ENCODE measurements at places on chromosomes 12 and 14.

DNA sequence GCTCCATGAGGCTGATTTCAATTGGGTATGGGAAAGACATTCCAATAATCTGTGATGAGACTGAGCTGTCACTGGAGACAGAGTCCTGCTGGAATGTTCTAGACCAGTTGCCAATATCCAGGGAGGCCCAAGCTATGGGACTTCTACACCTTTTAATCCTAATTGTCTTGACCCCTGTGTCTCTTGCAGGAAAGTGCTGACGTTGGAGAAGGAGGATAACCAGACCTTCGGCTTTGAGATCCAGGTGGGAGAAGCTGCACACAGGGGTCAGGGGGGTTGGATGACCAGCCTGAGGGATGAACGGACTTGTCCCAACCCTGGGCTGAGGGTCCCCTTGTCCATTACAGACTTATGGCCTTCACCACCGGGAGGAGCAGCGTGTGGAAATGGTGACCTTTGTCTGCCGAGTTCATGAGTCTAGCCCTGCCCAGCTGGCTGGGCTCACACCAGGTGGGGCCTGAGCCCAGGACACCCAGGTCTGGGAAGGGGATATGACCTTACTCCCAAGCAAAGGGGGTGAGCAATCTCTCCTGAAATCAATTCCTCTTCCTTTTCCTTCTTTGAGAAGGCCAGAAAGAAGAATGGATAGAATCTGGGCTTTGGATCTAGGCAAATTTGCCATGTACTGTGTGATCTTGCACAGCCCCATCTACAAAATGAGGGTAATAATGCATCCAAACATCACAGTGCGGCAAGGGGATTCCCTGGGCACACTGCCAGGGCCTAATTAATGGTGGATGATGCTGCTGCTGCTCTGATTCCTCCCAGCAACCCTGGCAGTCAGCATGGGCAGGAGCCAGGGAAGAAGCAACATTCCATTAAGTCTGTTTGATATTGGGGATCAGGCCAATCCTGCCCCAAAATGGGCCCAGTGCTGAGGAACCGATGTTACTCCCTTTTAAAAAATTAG is 4.2 kb downstream of the TAMALIN start:
- no peak for DNase-seq

- no peak for DNase-seq
These were observed 17.0 kb downstream of the NPC2 start for GRCh38 chr14:74476107-74476506.

DNA sequence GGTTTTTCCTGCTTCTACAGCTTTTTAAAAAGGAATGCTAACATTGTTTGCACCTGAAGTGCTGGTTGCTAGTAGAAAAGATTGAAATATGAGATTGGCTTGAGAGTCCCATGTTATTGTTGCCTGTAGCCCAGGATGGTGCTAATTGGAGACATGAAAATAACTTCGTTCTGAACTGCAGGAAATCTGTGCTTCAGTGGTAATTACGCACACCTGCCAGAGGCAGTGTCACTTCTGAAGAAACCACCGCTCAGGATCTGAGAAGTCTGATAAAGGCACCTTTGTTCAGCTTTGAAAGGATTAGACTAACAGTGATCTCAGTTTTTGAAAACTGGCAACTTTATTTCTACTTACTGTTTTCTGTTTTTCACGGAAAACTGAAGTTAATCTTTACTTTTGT is 15.5 kb upstream of the ATP6V0A2 start:
- DNase-seq, result no peak

- no peak for DNase-seq
These were observed 1.8 kb downstream of the GALNT9 start for GRCh38 chr12:132327336-132328171.

DNA sequence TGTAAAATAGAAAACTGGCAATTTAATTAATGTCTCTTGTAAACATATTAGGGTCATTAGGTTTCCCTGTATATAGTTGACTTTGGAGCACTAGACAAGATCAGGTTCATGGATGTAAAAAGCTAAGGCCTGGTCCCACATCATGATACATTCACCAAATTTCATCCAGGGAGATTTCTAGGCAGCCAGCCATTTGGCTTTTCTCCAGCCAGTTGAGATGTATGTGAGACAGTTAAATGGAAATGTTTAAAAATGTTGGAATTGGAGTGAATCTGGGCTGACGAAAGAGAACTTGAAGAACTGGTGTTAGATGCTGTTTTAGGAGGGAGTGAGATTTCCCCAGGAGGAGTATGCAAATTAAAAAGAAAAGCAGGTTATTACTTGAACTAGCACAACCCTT is 41.8 kb upstream of the CLEC14A start:
- DNase-seq, result no peak

GRCh38 chr12:65493913-65494245 is 215.4 kb downstream of the MSRB3 start:
- DNase-seq, result no peak

GRCh38 chr12:39692258-39692853 is 72.8 kb upstream of the ABCD2 start:
- DNase-seq, result no peak

- DNase-seq, result no peak
These were observed 212.5 kb downstream of the TBX5 start for GRCh38 chr12:114193474-114193873.

DNA sequence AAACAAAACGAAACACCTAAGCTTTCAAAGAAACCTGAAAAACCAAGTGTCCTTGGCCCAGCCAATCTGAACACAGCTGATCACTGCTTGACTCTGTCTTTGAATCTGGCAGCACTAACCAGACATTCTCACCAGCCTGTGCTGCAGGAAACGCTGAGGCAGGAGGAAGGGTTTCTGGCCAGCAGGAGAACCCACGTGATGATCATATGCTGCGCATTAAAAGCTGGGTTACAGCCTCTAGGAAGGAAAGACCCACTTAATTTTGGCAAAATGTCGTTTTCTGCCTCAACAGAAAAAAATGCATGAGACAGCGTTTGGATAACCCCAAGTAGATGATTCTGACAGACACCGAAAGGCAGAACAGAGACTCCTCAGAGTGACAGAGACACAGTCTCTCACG is 9.8 kb downstream of the APPL2 start:
- DNase-seq, result no peak

DNA sequence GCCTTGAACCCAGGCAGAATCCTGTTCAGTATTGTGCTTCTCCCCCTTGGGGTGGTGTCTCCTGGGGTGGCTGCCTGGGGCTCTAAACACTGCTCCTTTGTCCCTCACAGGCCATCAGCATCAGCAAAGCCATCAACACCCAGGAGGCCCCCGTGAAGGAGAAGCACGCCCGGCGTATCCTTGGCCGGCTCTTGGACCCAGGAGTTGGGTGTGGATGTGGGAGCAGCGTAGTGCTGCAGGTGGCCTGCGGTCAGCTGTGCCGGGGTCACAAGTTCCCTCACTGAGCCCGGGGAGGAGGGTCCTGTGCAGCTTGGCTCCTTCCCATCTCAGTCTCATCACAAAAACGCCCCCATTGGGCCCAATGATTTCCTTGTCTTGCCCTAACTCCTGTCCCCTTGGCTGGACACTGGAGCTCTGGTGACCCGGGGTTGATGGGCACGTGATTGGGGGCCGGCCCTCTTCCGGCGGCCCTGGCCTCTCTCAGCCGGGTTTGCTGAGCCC is 12.7 kb downstream of the HIP1R start:
- no peak for DNase-seq

DNA sequence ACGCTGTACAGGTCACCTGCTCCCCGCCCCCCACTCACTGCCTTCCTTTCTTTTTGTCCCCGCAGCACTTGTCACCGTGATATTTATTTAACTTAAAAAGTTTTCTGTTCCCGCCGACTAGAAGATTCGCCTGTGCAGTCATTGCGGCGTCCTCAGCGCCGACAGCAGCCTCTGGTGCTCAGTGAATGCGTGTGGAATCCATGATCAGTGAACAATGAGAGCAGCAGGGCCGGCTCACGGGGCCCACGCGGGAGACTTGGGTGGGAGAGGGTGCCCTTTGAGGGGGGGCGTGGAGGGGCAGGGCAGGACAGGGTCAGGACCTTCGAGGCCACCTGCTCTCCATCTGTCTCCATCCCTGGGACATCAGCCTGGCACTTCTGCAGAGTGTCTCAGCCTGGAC is 24.5 kb downstream of the BEGAIN start:
- no peak for DNase-seq

- DNase-seq, result no peak
These were observed 29.4 kb upstream of the CTDSP2 start for GRCh38 chr12:57875753-57876547.

DNA sequence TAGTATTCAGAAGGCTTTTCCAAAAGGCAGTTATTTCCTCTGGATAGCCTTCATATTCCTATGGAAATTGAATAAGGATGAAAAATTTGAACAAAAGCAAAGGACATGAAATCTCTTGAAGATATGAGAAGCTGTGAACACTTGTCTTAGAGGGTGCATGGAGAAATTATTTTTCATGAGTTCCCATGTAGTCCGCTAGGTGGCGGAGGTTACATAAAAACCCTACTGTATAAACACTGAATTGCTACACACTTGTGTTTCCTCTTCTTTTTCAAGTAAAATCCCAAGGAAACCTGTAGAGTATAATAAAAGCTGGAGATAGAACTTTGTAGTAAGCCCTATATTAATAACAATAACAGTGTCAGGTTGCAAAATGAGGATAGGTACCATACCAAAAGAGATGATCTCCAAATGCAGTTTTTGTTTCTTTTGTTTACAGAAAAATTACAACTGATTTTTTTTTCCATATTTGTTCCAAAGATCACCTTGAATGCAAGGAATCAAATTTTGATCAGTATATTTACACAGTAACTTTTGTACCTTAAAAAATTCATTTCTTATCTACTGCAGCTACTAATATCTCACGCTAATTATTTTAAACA is 37.8 kb upstream of the OR4E1 start:
- peak; percentile 50 for DNase-seq

GRCh38 chr14:79325071-79325470 is 886.2 kb downstream of the DIO2 start:
- no peak for DNase-seq

- no peak for DNase-seq
These were observed 192.6 kb upstream of the CCDC196 start for GRCh38 chr14:66293533-66294105.

GRCh38 chr12:110807640-110808039 is 39.1 kb upstream of the CCDC63 start:
- peak; percentile 61 for DNase-seq

GRCh38 chr14:50871228-50871627 is 625 bp upstream of the ABHD12B start:
- DNase-seq, result no peak

- DNase-seq, result peak; percentile 79
These were observed 1.4 kb upstream of the GSC start for GRCh38 chr14:94771158-94771905.

- DNase-seq, result no peak
These were observed 8.5 kb upstream of the MYO1A start for GRCh38 chr12:57058454-57058853.

GRCh38 chr12:95723693-95724384 is 66.7 kb downstream of the NTN4 start:
- no peak for DNase-seq

GRCh38 chr12:69466867-69467266 is 3.3 kb upstream of the FRS2 start:
- DNase-seq, result no peak

- no peak for DNase-seq
These were observed 239.7 kb upstream of the PPFIA2 start for GRCh38 chr12:81998761-81999378.

GRCh38 chr12:51381226-51382079 is 9.8 kb downstream of the GALNT6 start:
- no peak for DNase-seq

DNA sequence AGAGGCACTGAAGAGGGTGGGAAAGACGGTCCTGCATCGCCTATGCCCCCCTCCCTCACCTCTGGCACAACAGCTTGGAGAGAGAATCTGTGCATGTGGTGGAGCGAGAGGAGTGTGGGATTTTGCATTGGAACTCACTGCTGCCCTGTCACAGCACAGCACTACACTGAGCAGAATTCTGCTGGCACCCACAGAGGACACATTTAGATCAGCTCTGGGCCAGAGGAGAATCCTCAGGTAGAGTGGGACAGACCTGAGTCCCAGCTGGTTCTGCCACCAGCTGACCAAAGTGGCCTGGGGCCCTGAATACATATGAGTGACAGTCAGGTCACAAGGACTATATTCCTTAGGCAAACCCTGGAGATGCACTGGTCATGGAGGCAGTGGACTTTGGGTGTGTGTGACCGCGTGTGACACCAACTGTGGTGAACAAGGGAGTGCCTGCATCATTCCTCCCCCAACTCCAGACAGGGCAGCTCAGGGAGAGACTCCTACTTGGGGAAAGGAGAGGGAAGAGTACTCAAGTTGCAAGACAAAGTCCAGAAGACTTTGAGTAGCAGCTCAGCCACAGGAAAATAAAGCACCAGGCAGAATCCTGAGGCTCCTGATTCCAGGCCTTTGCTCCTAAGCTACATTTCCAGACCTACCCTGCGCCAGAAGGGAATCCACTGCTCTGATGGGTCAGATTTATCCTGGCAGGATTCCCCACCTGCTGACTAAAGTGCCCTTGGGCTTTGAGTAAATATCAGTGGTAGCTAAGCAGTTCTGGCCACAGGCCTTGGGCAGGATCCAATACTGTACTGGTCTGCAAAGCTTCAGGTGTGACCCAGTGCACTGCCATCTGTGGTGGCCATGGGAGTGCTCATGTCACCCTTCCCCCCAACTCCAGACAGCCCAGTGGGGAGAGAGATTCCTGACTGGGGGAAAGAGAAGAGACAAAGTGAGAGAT is 10.6 kb upstream of the ACOT1 start:
- no peak for DNase-seq
